NCI-H1930 (cell line): ENCODE measurements at places on chromosomes 11 and 22.

GRCh38 chr11:127217452-127218274 lies 217.1 kb upstream of the KIRREL3 start:
- DNase-seq = no peak

DNA sequence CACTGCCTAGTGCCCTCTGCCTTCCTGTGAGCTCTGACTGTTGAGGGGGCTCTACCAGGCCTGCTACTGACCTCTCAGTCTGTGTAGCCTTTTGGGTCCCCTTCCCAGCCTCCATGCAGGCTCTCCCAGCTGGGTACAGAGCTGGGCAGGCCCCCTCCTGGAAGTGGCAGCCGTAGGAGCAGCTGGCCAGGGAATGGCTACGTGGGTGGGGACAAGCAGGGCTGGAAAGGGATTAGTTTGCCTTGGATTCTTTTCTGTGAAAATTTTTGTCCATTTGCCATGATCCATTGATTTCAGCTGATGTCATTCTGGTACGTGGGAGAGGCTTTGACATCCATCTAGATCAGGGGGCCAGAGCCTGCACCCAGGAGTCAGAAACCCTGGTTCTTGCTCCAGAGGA lies 23.9 kb upstream of the NECTIN1 start:
- no peak for DNase-seq

- peak; percentile 71 for DNase-seq
Measured at GRCh38 chr22:36470162-36470993, 11.1 kb downstream of the TXN2 start.

DNA sequence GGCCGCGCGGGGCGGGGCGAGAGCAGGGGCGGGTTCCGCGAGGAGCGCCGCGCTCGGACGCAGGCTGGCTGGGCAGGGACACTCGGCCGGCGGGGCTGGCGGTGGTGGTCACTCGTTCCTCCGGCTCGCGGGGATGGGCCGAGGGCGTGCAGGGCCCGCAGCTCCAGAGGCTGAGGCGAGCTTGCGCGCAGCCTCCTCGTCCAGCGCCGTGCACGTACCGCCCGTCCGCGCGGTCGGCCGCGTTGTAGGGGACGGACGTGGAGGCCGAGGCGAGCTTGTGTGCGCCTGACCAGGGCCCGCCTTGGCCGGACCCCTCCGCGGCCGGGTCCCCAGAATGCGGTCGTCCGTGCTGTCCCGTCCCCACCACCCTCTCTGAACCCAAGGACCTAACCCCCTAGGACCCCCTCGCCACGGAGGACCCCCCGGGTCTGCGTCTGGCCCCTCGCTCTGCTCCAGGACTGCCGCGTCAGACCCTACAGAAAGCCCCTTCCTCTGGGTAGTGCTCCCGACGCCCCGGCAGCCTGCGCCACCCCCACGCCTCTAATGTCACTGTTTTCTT lies 569 bp upstream of the YPEL1 start:
- DNase-seq = no peak

GRCh38 chr11:19499999-19500398 lies 212.6 kb upstream of the NAV2 start:
- DNase-seq = no peak

GRCh38 chr11:104523611-104524010 lies 359.7 kb upstream of the PDGFD start:
- DNase-seq = no peak

GRCh38 chr11:34558211-34558610 lies 44.6 kb upstream of the ELF5 start:
- DNase-seq = no peak

GRCh38 chr22:30564045-30564760 lies 10.3 kb downstream of the GAL3ST1 start:
- DNase-seq = no peak

GRCh38 chr22:32617271-32617670 lies 142.7 kb downstream of the FBXO7 start:
- no peak for DNase-seq

DNA sequence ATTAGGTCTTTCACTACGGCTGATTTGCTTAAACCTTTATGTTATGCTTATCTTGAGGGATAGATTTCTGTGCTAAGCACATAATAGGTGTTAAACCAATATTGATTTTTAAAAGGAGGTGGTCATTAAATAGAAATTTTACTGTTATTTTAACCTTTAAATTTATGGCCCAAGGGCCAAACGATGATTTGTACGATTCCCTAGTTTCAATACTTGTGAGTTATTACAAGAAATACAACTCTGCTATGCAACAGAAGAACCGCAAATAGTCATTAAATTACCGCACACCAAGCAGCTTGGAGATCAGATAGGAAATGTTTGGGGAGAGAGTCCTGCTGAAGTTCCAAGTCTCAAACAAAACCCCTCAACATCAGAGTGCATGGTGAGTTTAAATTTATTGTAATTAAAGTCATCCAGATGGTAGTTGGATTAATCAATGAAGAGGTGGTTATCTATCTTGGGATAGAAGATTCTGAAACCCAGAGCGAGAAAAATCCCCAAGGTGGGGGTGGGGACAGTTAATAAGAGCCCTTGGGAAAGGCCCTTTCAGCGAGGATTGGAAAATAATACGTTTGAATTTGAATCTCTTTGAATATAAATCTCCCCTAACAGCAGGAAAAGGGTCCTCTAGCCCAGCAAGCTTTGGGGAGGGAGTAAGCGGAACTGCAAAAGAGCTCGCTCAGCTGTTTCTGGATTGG lies 805 bp upstream of the QSER1 start:
- peak; percentile 71 for DNase-seq

- DNase-seq = no peak
Measured at GRCh38 chr11:12803086-12803826, 129.0 kb downstream of the TEAD1 start.

DNA sequence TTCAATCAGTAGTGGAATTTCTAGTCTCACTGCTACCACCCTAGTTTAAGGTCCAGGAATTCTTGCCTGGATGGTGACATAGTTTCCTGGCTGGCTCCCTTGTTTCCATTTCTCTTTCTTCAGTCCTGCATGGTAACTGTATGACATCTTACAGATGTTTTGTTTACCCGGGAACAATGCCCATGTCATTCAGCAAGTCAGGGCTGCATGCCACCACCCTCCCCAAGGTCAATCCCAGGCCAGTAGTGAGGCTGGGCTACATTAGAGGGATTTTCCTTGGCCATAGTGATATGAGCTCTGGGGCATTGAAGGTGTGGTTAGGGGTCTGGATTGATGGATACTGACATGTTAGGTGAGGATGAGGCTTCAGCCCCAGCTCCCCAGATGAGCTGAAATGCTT lies 114.9 kb upstream of the E2F8 start:
- no peak for DNase-seq

DNA sequence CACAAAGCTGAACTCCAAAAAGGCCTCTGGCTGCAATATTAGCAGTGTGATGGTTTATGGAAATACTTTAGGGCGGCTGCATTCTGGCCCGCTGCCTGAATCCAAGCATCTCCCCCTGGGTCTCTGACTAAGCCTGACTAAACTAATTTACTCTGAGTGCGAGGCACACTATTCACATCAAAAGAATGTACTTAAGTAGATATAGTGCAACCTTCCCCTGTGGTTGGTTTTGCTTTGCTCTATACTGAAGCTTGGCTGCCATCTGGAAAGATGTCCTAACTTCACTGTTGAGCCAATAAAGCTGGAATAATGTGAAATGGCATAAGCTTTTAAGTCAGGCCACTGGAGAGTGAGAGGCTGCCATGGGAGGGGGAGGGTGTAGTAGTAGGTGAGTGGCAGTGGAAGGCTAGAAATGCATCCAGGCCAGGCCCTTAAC lies 321.6 kb downstream of the AASDHPPT start:
- no peak for DNase-seq

- no peak for DNase-seq
Measured at GRCh38 chr11:97622795-97623194, 1233.0 kb downstream of the JRKL start.

DNA sequence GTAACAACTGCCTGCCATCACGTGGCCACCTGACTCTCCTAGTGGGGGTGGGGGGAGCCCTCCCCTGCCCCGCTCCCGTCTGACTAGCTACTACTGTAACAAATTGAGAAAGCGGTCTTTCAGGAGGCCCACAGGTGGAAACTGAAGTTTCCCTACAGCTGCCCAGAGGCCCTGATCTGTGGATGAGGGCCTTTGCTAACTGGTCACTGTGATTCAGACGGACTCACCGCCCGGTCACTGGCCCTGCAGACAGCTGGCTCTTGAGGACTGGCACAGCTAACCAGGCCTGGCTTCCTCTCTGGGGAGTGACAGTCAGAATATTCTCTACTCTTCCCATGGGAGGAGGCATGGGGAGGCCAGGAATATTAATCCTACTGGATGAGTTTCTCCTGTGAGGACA lies 116.8 kb downstream of the ARHGAP8 start:
- DNase-seq = no peak

DNA sequence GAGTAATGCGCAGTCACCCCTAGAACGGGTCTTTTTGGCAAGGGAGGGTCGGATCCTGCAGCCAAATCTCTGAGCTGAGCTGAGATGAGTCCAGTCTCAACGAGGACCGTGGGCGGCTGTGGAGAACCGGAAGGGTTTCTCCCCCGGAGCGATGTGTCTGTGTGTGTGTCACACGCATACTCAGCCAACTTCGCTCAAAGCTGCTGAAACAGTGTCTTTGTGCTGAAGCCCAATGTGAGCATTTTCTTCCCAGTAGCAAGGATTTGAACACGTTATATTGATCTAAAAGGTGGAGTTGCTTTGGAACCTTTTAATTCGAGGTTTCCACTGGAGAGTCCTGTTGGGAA lies 1.4 kb upstream of the CELSR1 start:
- DNase-seq = no peak

- DNase-seq = no peak
Measured at GRCh38 chr22:27952779-27953178, 33.7 kb upstream of the PITPNB start.

GRCh38 chr11:2730272-2731129 lies 30.7 kb upstream of the KCNQ1OT1 start:
- DNase-seq = no peak

GRCh38 chr22:21690401-21690801 lies 24.6 kb downstream of the PPIL2 start:
- DNase-seq = no peak

- DNase-seq = no peak
Measured at GRCh38 chr11:28636033-28636432, 527.8 kb downstream of the METTL15 start.

DNA sequence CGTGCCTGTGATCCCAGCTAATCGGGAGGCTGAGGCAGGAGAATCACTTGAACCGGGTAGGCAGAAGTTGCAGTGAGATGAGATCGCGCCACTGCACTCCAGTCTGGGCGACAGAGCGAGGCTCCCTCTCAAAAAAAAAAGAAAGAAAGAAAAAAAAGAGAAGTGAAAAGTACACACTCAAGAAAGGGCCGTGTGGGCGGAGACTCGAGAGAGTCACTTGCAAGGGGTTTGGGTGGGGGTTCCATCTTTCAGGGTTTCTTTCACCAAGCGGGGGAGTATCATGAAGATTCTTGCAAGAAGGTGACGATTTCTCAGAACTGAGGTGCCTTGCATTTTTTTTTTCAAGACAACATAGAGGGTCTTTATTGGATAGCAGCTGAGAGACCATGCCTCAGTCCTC lies 4.0 kb upstream of the IFITM5 start:
- no peak for DNase-seq

GRCh38 chr11:115958089-115959000 lies 454.1 kb upstream of the CADM1 start:
- no peak for DNase-seq

GRCh38 chr22:48554893-48555572 lies 1272.6 kb downstream of the BRD1 start:
- DNase-seq = no peak

DNA sequence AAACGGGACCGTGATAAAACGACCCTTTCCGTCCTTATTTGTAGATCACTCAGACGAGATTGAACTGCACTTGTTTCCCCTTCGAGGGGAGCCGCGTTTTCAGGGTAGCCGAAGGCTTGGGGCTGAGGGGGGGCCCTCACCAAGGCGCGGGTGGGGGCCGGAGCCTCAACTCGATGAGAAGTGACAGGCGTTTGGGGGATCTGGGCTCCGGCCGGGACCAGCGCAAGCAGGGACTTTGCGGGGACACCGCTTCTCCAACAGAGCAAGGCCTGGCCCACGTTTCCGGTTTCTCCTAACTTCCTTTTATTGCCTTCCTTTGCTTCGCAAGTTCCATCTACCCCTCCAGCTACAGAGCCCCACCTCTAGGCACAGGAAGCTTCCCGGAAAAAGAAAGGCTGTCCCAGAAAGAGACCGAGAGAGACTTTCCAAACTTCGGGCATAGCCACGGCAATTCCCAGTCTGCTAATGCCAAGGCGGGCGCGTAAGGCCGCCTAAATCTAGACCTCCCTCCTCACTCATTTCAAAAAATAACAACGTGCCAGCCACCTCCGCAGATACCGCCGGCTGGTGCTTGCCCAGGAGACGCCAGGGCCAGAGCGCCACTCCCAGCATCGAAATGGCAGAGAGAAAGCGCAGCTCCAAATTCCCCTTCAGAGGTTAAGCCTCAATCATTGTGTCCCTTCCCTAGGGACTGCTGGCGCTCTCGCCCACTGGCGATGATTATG lies 6.6 kb downstream of the PAX6 start:
- no peak for DNase-seq

GRCh38 chr11:43358279-43358800 lies 380 bp upstream of the TTC17 start:
- no peak for DNase-seq

GRCh38 chr11:2287091-2287490 lies 14.6 kb downstream of the C11orf21 start:
- DNase-seq = no peak

DNA sequence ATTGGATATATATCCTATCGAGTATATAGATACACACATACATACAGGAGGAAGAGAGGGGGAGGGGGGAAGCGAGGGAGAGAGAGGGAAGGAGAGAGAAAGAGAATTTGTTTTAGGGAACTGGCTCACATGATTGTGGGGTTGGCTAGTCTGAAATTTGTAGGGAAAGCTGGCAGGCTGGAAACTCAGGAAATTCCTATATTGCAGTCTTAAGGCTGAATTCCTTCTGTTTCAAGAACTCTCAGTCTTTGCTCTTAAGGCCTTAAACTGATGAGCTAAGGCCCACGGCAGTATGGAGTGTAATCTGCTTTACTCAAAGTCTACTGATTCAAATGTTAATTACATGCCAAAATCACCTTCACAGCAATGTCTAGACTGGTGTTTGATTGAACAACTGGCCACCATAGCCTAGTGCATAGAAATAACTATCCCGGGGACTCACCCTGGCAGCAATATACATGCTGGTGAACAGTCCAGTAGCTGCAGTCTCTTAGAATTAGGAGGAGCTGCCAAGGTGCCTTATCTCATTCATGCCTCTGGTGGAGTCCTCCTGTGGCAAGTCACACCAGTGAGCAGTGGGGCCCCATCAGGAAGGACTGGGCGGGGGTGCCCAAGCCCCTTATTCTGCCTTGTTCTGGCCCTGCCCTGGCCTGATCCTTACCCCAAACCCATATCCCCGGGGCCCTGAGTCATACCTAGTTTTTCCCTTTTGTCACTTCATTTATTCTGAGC lies 59.7 kb upstream of the AMPD3 start:
- DNase-seq = no peak

DNA sequence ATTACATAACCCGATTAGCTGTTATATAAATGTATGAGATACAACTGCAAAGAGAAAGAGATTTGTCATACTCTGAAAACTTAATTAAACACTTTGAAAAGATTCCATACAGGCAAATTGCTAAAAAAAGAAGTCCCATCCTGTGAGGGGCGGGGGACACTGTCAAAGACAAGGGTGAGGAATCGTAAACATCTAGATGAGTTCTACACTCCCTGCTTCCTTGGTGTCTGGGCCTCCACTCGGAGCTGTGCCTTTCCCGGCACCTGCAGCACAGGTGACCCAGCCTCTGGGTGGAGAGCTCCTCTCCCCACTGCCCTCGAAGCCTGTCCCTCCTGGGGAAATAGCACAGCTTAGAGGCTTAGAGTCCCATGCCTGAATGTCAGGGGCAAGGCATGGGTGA lies 69.2 kb upstream of the CRYBB3 start:
- DNase-seq = no peak
